ENCODE measurements at places on chromosomes 2 and 18. TPM values are rescaled to one million over a fixed set of nuclear protein-coding genes. Genes with fewer than 3 reads are reported as not detected.

IL36G gene
- total RNA-seq: not detected

GRCh38 chr18:58578321-58578720, 50.6 kb downstream of the ALPK2 start:
- H3K4me1 ChIP-seq: no peaks in the 10 kb centered on the region
- no peaks in the 10 kb centered on the region for H3K27me3 ChIP-seq
- no peak overlapping the region for H3K27ac ChIP-seq
- no peaks in the 10 kb centered on the region for H3K36me3 ChIP-seq
- no peak for DNase-seq

DNA sequence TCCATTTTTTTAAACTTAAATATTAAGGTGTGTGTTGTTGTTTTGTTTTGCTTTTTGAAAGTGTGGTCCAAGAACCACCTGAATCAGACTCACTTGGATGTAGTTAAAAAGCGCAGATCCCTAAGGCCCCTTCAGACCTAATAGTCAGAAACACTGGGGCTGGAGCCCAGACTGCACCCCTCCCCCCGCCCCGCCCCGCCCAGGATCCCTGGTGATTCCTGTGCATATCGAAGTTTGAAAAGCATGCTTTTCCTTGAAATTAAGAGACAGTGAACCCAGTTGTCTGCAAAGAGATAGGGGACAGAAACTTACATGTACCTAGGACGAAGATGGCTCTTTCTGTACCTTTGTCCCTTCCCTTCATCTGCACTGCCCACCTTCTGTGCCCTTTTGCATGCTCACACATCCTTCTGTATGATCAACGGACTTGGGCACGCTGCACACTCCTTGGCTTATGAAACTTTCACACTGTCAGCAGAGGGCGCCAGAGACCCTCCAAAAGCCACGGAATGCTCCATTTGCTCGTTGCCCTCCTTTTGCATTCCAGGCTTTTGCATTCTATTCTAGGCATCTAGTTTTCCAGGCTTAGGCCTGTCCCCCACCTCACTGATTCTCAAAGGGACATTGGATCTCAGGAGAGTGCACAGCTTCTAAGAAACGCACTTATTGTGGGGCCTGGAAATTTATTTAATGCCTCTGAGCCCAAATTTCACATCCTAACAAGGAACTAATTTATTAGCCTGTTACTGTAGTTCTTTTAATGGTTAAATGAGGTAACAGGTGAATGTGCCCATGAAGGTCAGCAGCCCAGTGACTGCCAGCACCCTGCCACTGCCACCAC, 32.8 kb upstream of the SLC14A1 start:
- H3K4me1 ChIP-seq: no peaks in the 10 kb centered on the region
- H3K27ac ChIP-seq: no peak overlapping the region
- no peaks in the 10 kb centered on the region for H3K27me3 ChIP-seq

MARCO gene
- total RNA-seq: 165 TPM

GRCh38 chr2:170922634-170923494, 6.2 kb upstream of the GORASP2 start:
- H3K4me3 ChIP-seq: no peak overlapping the region
- no peak for DNase-seq
- no peaks in the 10 kb centered on the region for H3K36me3 ChIP-seq
- no peak overlapping the region for H3K27ac ChIP-seq
- H3K4me1 ChIP-seq: no peaks in the 10 kb centered on the region

- peaks cover 8% of the 10 kb centered on the region for H3K4me1 ChIP-seq
- H3K4me3 ChIP-seq: no peak overlapping the region
- no peak for DNase-seq
- H3K36me3 ChIP-seq: no peaks in the 10 kb centered on the region
Observed at GRCh38 chr2:218708086-218708485, 2.5 kb upstream of the TTLL4 start.

RHBDD1 gene
- 38.4 TPM for total RNA-seq

DNA sequence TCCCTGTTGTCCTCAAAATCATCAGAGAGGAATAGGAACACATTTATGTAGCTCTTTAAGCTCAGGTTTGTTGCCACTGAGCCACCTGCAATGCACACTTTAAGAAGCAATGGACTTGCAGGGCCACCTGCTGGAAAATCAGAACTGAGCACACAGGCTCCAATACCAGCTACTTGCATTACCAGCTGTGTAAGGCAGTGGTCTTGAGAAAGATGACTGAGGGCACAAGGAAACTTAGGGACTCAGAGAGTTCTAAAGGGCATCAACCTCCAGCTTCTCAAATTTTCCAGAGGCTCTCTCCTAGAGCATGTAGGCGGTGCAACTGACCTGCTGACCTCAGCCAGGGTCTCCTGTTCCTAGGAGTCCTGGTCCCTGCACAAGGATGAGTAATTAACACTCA, 2.5 kb upstream of the CNDP2 start:
- no peaks in the 10 kb centered on the region for H3K27me3 ChIP-seq
- peaks cover 18% of the 10 kb centered on the region for H3K4me1 ChIP-seq
- H3K36me3 ChIP-seq: no peaks in the 10 kb centered on the region
- H3K27ac ChIP-seq: no peak overlapping the region
- no peak for DNase-seq
- H3K4me3 ChIP-seq: no peak overlapping the region

DSG2 gene
- 34.2 TPM for total RNA-seq

DNA sequence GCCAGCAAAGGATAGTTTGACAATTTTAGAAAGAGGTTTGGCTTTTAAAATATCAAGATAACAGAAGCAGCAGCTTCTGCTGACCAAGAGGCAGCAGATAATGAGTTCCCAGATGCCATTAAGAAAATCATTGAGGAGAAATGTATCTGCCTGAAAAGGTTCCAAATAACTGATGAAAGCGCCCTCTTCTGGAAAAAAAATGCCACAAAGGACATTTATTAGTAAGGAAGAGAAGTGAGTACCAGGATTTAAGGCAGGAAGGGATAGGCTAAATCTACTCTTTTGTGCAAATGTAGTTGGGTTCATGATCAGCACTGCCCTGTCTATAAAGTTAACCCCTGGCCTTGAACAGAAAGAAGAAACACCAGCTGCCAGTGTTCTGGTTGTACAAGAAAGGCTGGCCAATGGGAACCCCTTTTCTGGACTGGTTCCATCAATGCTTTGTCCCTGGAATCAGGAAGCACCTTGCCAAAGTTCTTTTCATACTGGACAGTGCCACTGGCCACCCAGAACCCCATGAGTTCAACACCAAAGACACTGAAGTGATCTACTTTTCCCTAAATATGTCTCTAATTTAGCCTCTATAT, 40.6 kb downstream of the DHX57 start:
- no peak overlapping the region for H3K27ac ChIP-seq
- H3K36me3 ChIP-seq: peaks cover 36% of the 10 kb centered on the region
- H3K4me3 ChIP-seq: no peak overlapping the region

DNA sequence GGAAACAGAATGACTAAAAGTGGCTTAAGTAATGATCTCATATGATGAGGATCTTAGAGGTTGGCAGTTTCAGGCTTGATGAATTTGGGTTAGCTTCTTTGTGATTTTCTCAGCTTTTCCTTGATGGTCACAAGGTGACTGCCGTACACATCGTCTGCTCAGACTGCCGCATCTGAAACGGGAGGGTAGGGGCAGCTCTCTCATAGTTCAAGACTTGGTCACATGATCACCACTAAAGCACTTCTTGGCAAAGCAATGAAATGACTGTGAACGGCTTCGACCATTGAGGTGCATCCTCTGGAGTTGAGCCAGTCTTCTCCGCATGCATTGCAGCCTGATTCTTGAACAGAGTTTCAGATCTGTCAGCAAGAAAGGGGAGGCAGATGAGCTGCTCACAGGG, 43.8 kb downstream of the LPIN1 start:
- no peaks in the 10 kb centered on the region for H3K4me1 ChIP-seq
- no peak for DNase-seq
- H3K36me3 ChIP-seq: peaks cover 99% of the 10 kb centered on the region
- H3K27me3 ChIP-seq: no peaks in the 10 kb centered on the region

- H3K36me3 ChIP-seq: no peaks in the 10 kb centered on the region
- H3K27ac ChIP-seq: no peak overlapping the region
- peak; percentile 38 for DNase-seq
- no peaks in the 10 kb centered on the region for H3K4me1 ChIP-seq
- no peak overlapping the region for H3K4me3 ChIP-seq
Observed at GRCh38 chr2:240179941-240180666, 39.6 kb upstream of the OTOS start.

AQP12B gene
- not detected for total RNA-seq

ADAM23 gene
- total RNA-seq: 2.5 TPM

DNA sequence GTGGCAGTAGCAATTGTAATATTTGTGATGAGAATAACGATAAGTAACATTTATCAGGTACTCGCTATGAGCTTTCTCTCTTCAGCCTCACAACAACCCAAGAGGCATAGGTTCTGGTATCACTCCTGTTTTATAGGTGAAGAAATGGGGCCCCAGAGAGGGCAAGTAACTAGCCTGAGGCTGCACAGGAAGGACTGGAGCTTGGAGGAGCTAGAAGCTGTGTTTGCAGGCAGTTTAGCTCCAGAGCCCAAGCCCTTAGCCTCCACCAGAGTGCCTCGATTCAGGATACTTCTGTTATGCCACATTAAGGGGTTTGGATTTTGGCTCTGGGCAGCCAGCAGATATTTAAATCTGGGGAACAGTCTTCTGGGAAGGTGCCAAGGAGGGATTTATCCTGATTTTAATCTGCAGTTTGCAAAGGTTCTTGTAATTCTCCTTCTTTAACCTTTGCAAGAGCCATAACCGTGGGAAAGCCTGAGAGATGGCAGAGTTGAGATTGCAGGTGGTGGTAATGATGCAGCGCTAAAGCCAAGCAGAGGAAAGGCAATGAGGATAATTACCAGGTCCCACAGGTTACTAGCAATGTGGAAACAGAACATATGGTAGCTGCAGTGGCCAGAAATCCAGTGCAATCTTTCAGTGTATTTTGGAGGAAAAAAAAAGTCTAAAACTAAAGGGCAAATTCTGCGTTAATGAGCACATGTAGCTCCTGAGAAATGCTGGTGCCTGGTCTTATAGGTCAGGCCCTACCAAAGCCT, 9.1 kb downstream of the MOCOS start:
- H3K27me3 ChIP-seq: no peaks in the 10 kb centered on the region
- no peak overlapping the region for H3K4me3 ChIP-seq
- no peaks in the 10 kb centered on the region for H3K4me1 ChIP-seq
- H3K36me3 ChIP-seq: no peaks in the 10 kb centered on the region

Data from upper lobe of right lung (tissue), 1 donor.